ENCODE measurements at places on chromosomes 4 and X.

GRCh38 chrX:24870143-24870542, 145.6 kb downstream of the ARX start:
- no peak for DNase-seq

DNA sequence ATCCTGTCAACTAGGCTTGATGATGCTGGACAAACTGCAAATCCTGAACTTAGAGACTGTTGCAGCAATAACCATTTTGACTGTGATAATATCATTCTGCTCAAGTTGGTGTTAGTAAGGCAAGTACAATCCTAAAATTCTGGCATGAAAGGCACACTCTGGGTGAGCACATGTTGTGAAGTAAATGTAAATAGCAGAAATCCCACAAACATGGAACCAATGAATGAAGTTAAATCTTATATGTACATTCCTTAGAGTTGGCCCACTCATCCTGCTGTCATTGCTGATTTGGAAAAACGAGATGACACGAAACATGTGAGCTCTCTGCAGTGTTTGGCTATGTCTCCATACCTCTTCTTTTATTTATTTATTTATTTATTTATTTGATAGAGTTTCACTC, 21.0 kb downstream of the RBM47 start:
- DNase-seq: no peak

DNA sequence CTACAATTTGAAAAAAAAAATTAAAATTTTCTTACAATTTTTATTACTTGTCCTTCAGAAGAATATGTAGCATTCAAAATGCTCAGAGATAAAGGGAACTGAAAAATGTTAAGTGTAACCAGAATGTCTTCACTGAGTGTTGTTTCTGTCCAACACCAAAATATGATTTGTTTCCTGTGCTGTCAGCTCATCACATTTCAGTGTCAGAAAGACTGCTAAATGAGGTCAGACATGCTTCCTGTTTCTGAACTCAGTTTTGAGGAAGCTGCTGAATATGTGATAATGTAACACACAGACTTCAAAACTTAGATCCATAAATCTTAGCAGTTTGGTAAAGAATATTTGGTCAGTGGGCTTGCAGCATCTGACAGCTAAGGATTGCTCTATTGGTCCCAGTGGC, 1849.7 kb downstream of the PCDH7 start:
- DNase-seq: no peak

- DNase-seq: peak; percentile 93
These were observed 714.5 kb upstream of the TENM3 start for GRCh38 chr4:181528570-181529184.

- DNase-seq: no peak
These were observed 1.4 kb downstream of the INTU start for GRCh38 chr4:127634181-127634580.

- no peak for DNase-seq
These were observed 10.8 kb downstream of the CXCL8 start for GRCh38 chr4:73751166-73751565.

GRCh38 chrX:124415115-124415800, 68.9 kb downstream of the SH2D1A start:
- no peak for DNase-seq

DNA sequence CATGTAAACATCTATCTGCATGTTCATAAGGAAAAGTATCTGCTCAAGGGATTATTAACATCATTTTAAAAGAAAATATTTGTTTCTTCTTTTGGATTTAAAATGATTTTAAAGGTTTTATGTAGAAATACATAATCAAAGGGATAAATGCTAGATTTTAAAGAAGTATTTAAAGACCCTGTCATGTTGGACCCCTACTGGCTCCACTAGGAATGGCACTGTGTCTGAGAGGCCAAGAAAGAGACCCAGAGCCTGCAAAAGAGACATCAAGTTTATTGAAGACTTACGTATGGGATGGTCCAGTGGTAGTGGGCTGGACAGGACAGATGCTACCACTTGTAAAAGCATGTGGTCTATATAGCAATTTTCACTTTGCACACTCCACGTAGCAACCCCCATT, 78.7 kb upstream of the PCDH18 start:
- DNase-seq: peak; percentile 24

DNA sequence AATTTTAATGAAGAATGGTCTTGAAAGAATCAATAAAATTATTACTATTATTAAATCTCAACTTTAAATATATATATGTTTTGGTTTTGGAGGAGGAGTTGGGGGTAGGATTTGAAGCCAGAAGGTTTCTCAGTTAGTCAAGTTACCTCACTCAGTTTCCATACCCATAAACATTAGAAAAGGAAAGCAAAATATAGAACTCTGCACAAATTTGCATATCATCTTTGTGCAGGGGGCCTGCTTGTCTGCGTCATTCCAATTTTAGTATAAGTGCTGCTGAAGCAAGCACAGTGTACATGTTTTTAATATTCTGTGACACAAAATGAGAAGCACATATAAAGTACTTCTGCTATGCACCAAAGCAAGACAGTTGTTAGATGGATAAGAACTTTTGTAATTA, 47.5 kb upstream of the SCRG1 start:
- DNase-seq: no peak

All from endothelial cell (in vitro differentiated cells).